Fibroblast of villous mesenchyme (primary cell): ENCODE measurements at places on chromosomes 2 and 18. TPM values are rescaled to one million over a fixed set of nuclear protein-coding genes. Genes with fewer than 3 reads are reported as not detected.

DNA sequence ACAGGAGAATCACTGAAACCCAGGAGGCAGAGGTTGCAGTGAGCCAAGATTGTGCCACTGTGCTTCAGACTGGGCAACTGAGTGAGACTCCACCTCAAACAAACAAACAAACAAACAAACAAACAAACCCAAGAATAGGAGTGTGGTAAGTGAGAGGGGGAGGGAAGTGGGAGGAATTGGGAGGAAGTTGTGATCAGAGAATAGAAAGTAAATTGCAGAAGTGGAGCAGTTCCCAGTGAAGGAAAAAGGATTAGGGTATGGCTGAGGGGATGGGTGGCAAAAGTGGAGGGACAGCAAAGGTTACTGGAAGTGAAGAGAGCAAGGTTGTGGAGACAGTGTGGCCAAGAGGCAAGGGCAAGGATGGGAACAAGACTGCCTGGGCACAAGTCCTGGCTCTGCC is 41.1 kb upstream of the C1GALT1C1L start:
- DNase-seq: no peak

ADRA2B gene
- not detected in 2 replicates for total RNA-seq

CERS6 gene
- 9.0 and 16.0 TPM in 2 replicates for total RNA-seq

NPAS2 gene
- 13.9 and 17.3 TPM in 2 replicates for total RNA-seq

RAPH1 gene
- total RNA-seq: 13.2 and 19.4 TPM in 2 replicates

UGT1A4 gene
- total RNA-seq: not detected in 2 replicates

GRCh38 chr2:61705625-61706024 is 148.2 kb downstream of the FAM161A start:
- DNase-seq: no peak

- peak; percentile 86 for DNase-seq
Measured at GRCh38 chr2:196234672-196235071, 63.3 kb upstream of the STK17B start.

SERPINB12 gene
- not detected in 2 replicates for total RNA-seq

DNA sequence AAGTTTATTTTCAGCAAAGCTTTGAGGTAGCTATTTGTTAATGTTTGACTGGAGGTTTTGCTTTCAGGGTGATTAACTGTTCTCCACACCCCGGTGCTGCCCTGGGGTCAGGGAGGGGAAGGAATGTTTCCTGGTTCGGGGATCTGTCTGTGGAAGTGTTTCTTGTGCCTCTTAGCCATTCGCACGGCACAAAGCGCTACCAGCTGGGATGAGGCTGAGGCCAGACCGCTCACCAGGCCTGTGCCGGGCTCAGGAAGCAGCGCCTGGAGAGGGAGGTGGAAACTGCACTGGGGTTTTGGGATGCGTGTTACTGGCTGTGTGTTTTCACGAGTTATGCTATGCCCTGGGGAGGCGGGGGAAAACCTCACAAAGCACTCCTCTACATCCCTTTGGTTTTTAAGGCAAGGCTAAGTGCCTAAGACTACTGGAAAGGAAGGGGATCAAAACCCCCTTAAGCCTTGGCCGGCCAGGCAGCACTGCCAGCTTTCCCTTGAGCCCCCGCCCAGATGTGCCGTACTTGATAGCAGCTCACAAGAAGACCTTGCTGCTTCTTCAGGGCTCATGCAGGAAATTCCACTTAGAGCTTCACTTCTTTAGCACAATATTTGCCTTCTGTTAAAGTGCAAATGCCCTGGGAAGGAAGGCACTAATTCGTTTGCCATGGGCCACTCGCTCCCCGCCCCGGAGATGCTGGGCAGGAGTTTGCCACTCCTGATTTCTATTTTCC is 65.7 kb upstream of the CNGA3 start:
- DNase-seq: peak; percentile 37

- DNase-seq: peak; percentile 55
Measured at GRCh38 chr2:68709421-68709911, 25.1 kb upstream of the ARHGAP25 start.

- DNase-seq: peak; percentile 1
Measured at GRCh38 chr18:78242254-78242643, 737.4 kb upstream of the SALL3 start.

DNA sequence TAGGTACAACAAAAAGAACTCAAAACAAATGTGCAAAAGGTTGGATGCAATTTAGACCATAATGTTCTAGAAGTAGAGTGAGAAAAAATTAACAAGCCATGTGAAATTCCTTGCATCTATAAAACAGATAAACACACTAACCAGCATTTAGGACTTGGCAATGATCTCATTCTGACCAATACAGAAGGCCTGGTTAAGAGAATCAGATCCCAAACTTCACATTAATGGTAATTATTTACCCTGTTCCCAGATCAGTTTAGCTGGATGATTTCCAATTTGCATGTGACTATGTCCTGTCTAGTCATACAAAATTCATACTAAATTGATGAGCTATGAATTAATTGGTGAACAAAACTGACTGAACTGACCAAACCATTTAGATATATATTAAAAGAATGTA is 98.4 kb upstream of the FIGN start:
- DNase-seq: no peak
